SW480 (cell line): ENCODE measurements at places on chromosomes 2 and 18.

DNA sequence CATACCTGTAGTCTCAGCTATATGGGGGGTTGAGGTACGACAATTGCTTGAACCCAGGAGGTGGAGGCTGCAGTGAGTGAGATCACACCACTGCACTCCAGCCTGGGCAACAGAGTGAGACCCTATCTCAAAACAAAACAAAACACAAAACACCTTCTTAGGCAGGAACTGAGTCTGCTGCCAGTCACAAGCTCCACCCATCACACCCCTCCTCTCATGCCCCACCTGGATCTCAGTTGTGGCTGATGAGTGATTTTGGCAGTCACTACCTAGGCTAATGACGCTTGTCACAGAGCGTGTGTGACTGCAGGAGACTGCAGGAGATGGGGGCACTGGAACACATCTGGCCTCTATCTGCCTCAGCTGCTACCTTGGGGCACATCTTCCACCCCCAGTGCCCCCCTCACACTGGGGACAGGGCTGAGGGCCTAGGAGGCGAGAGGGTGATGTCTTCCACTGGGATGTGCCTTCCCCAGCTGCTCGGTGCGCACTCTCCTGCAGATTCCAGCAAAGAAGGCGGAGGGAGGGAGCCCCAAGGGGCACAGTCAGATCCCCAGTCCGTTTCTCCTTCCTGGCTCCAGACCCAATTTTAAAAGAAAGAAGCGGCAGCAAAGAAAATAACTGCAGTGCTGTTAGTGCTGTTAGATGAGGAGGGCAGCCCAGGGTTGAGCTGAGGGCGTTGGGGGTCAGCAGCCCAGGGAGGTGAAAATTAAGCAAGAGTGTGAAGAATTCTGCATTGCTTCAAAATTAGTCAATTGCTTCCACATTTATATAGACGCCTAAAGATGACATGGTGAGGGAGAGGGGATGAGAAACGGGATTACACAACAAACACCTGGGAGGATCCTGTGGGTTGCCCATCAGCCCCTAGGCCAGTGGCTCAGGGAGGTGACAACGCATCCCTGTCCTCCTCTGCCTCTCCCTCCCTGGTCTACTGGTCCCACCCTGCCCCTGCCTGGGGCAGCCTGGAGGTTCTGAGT lies 143.6 kb upstream of the HAAO start:
- DNase-seq: no peak

DNA sequence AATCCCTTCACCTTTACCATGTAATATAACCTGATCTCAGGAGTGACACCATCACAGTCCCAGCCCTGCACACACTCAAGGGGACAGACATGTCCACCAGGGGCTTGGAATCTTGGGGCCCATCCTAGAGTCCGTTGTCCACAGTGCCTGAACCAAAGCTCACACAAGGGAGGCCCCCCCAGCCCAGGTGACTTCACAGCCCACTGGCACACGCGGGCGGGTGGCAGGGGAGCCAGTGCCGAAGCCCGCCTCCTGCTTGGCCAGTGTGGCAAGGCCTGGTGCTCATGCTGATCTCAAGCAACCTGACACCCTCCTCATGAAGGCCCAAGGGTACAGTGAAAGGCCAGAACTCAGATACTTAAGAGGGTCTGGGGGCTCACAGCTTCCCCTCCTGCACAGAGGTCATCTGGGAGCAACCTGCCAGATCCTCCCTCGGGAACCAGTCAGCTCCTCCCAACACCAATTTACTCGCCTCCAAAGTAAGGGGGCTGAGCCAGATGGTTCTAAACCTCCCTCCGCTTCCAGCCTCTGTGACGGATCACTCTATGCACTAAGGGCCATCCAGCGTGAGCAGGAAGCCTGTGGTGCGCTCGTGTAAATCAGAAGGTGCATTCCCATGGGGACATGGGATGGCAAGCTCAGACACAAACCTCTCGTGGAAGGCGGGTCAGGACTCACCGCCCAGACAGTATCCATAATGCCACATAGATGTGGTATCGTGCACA lies 3.2 kb upstream of the RAB17 start:
- no peak for DNase-seq

- no peak for DNase-seq
Measured at GRCh38 chr18:10752382-10752781, 226.6 kb downstream of the NAPG start.

GRCh38 chr2:159076241-159076640 lies 107.8 kb downstream of the TANC1 start:
- no peak for DNase-seq

DNA sequence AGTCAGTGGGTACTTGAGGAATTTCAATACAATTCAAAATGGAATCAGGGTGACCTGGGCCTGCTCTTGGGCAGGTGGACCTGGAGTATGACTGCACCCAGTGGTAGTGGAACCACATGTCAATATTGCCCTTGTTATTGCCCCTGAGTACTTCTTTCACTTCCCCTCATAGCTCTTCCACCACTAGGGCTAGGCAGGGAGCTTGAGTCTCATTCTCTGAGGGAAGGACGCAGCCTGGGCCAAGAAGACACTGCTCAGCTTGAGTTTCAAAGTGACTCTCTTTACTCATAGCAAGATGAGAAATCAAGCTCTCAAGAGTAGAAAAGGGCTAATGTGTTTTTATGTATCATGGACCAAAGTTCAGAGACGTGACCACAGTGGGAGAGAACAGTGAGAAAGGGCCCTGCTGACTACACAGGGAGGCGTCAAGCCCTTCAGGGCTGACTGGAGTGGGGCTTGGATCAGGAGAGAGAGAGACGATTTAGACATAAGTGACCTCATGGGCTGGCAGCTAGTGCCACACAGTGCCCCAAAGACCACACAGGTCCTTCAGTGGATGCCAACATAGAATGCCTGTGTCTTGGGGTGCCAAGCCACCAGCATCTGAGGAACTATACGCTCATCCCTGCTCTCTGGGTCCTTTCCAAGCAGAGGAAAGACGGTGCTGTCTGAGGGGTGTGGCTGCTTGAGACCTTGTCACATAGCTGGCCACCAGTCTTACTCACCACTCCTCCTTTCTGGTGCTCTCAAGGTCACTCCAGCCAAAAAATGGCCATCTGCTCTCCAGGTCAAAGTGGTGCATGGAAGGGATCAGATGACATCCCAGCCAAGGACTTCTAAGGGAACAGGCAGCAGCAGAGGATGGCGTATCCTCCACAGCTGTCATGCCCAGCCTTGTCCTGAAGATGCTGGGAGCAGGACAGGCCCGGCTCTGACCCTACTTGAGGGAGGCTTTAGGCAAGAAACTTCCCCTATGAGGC lies 13.0 kb downstream of the PTMA start:
- no peak for DNase-seq

DNA sequence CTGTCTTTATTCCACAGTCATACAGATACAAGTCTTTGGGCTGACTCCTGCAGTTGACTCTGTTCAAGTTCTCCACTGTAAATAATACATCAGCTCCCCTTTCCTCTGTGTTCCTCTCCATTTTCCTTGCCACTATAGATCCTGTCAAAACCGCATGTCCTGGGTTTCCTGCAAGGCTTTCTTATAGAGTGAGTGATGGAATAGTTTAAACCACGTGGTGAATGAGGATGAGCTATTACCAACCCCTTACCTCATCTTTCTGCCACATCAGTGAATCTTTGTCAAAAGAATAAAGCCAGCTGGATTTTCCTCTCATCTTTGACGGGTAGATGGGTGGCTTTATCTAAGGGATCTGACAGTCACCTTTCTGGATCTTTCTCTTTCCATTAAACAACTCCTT lies 3.9 kb upstream of the GALNT14 start:
- no peak for DNase-seq

DNA sequence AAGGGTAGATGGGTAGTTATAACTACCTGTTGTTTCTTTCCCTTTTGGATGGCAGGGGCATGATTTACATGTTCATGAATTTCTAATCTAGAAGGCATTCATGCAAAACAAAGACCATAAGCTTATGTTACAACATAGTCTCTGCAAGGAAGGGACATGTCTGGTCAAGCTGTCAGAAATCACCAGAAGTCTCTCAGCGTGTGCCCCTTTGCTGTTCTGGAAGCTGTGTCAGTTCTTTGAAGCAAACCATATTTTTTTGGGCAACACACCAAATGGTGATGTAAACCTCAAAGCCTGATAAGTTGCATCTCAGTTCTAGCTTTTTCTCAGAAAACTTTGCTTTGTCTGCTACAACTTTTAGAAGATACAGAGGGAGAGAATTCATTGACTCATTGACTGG lies 173.5 kb upstream of the CTAGE1 start:
- no peak for DNase-seq

GRCh38 chr2:5982193-5982902 lies 290.2 kb downstream of the SOX11 start:
- no peak for DNase-seq

GRCh38 chr2:143468341-143468888 lies 339.2 kb downstream of the ARHGAP15 start:
- no peak for DNase-seq

- DNase-seq: no peak
Measured at GRCh38 chr2:96195410-96196066, 13.1 kb downstream of the STARD7 start.
